HFFc6 (cell line): ENCODE measurements at places on chromosomes 7 and 10.

GRCh38 chr7:85711894-85712293 is 525.0 kb upstream of the SEMA3D start:
- no peak overlapping the region for H3K4me3 ChIP-seq
- no peak overlapping the region for H3K27ac ChIP-seq
- no peak for DNase-seq
- no peaks in the 10 kb centered on the region for H3K36me3 ChIP-seq

DNA sequence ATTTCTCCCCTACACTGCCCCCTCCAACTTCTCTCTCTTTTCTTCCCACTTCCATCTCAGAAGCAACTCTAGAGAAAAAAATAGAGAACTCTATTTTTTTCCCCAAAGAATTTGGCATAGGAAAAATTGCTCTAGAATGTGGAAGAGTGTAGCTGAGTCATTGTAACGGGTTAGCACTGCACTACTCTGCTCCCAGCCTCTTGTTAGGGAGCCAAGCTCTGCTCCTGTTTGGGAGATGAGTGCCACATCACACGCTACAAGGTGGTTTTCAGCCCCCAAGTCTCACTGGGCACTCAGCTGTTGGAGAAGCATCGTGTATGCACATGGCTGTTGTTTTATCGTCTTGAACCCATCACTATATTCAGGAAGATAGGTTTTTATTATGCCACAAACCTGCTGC is 136.4 kb downstream of the BMPER start:
- peak; percentile 35 for DNase-seq
- peak overlapping the region; percentile 94 for H3K27ac ChIP-seq
- no peaks in the 10 kb centered on the region for H3K27me3 ChIP-seq
- H3K4me3 ChIP-seq, result 0 out of 2 replicates have a peak overlapping the region, but pooled peaks have one; percentile 16
- peaks cover 69% of the 10 kb centered on the region for H3K4me1 ChIP-seq

DNA sequence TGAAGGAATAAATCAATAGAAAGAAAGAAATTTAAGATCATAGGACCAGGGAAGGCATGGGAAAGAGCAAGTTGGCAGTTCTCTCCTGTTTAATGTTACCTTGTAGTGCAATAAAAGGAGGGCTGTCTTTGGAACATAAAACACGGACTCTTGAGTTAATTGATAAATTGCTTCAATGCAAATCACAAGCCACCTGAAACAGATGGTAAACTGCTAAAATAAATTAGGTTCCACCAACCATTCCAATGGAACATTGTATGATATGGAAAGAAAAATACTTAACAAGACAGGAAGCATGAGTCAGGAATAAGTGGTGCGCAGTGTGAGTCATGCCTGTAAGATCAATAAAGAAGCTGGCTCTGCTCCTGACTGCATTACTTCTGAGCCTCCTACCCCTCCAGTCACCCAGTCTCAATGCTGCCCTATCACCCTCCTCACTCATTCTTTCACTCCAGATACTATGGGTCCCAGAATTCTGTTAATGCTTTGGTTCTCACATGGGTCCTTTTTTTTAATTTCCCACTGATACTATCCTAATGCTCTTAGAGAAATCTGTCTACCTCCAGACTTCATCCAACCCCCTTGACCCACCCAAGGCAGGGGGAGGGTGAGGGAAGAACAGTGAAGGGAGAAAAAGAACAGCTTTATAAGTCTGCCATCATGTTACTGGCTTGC is 78.9 kb downstream of the LRRC17 start:
- no peak overlapping the region; the same call in 1 of the 2 replicates for H3K4me3 ChIP-seq
- no peak overlapping the region for H3K27ac ChIP-seq
- H3K27me3 ChIP-seq, result no peaks in the 10 kb centered on the region
- no peaks in the 10 kb centered on the region for H3K36me3 ChIP-seq
- H3K4me1 ChIP-seq, result peaks cover 6% of the 10 kb centered on the region; the same call in 1 of the 2 replicates
- peak; percentile 90 for DNase-seq

DNA sequence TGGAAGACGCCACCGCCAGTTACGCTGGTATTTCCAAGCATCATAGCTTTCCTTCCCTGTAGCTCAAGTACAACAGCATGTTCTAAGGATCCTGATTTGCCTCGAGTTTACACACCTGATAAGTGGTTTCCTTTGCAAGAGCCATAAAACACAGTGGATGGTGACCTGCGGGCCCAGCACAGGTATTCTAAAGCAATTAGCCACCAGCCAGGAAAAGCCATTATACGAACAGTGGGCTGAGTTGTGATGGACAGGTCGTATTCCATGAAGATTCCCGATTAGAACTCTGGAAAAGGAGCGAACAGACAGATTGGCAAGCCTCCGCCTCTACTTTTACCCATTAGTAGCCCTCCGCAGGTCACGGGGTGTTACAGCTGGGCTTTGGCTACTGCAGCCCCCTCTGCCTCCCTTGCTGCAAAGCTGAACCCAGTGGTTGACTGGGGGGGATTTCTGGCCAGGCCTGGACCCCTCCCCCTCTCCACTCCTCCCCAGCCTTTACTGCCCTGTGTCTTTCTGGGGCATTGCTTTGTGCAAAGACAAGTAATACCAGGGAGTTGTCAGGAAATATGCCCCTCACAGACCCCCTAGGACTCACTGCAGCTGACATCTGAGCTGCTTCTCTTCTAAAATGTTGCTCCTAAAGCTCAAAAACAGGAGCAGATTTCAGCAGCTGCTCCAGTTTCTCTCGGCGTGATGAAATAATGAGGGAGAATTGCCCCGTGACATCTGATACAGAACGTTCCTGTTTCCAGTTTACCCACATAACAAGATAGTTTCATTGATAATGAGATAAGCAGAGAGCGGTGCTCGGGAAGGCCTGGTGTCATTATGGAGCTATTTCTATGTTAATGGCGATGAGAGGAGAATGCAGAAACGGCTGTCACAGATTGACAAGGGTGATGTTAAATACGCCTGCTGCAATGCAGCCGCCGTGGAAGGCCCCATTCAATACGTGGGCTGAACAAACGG is 214.4 kb downstream of the CCSER2 start:
- H3K4me1 ChIP-seq, result peaks cover 47% of the 10 kb centered on the region
- DNase-seq, result no peak
- peaks cover 13% of the 10 kb centered on the region for H3K27me3 ChIP-seq
- no peak overlapping the region for H3K27ac ChIP-seq
- peaks cover 7% of the 10 kb centered on the region; the same call in 1 of the 2 replicates for H3K36me3 ChIP-seq

DNA sequence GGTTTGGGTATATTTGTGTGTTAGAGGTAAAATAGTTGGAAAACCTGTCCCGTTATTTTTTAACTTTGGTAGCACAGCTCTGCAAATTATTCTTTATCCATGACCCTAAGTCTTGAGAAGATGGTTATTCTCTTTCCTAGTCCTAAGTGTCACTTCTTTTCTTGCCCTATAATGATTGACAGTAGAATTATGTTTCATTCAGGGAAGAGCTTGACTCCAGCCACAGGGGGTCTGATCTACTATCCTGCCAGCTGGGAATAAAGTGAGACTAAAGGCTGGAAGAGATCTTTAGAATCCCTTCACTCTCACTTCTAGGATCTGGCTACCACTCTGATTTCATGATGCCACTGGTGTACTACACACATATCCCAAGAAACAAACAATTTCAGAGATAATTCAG is 90.4 kb downstream of the PHTF2 start:
- peaks cover 34% of the 10 kb centered on the region for H3K4me1 ChIP-seq
- no peak overlapping the region for H3K4me3 ChIP-seq
- no peaks in the 10 kb centered on the region for H3K27me3 ChIP-seq
- H3K36me3 ChIP-seq, result 0 out of 2 replicates have a peak, but pooled peaks cover 7% of the 10 kb centered on the region
- H3K27ac ChIP-seq, result peak overlapping the region; percentile 87; the same call in 1 of the 2 replicates

DNA sequence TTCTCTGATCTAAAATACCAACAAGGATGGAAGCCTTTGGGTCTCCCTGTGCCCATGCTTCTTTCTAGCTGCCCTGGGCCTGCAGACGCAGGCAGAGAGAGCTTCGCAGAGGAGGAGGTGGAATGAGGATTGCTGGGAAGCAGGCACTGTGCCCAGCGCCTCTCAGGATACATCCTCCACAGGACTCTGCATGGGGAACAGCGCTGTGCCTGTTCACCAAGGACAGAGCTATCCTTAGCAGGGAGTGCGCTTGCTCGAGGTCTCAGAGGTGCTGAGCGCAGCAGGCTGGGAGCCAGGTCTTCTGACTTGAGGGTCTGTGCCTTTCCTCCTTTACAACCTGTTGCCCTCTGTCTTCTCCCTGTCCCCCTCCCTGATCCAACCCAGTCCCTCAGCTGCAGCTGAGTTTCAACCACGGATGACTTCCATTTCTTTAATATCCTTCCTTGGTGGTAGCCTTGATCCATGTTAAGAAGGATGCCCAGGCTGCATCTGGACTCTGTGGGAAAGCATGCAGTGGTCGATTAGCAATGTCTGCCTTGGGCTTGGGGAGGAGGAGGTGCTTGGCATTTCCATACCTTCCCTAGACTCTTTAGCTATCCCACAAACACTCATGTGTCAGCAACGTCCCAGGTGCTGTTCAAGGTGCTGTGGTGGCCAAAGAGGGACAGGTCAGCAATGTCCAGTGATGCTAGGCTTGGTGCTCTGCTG is 219.6 kb upstream of the GPR26 start:
- H3K36me3 ChIP-seq, result no peaks in the 10 kb centered on the region
- H3K4me1 ChIP-seq, result no peaks in the 10 kb centered on the region
- DNase-seq, result no peak

DNA sequence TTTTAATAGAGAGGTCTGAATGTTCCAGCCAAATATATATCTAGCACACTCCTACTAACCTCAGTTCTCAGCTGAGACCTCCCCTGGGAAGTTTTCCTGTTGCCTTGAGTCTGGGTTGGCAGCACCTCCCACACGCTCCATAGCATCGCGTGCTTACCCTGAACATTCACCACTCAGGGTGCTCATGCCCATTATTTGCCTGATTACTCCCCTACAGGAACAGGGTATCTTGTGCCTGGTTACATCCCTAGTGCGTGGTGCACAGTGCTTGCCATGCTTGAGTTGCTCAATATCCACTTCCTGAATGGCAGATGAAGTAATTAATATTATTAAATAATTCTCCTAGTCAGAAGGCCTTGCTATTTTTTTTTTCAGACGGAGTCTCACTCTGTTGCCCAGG is 269.9 kb upstream of the IMMP2L start:
- no peaks in the 10 kb centered on the region; the same call in 1 of the 2 replicates for H3K27me3 ChIP-seq
- H3K4me3 ChIP-seq, result no peak overlapping the region
- no peak overlapping the region for H3K27ac ChIP-seq
- peaks cover 16% of the 10 kb centered on the region for H3K36me3 ChIP-seq
- no peak for DNase-seq

DNA sequence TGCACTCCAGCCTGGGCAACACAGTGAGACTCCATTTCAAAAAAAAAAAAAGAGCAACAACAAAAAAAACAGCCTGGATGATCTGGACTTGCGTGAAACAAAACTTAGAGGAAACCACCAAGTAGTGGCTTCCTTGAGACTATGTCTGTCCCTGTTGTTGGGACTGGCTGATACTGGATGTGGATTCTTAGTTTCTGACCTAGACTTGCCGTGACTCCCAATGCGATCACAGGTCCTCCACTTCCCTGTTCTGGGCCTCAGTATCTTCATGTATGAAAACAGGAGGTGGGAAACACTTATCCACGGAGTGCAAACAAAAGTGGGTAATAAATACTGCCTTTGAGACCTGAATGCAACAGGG is 125.7 kb downstream of the PRPF18 start:
- no peak for DNase-seq
- H3K4me3 ChIP-seq, result peak overlapping the region; percentile 37
- H3K36me3 ChIP-seq, result peaks cover 22% of the 10 kb centered on the region
- peaks cover 92% of the 10 kb centered on the region for H3K4me1 ChIP-seq

- no peaks in the 10 kb centered on the region for H3K4me1 ChIP-seq
- H3K27me3 ChIP-seq, result peaks cover 2% of the 10 kb centered on the region; the same call in 1 of the 2 replicates
- H3K27ac ChIP-seq, result no peak overlapping the region
Measured at GRCh38 chr7:9498303-9498702, 1064.9 kb downstream of the NXPH1 start.

DNA sequence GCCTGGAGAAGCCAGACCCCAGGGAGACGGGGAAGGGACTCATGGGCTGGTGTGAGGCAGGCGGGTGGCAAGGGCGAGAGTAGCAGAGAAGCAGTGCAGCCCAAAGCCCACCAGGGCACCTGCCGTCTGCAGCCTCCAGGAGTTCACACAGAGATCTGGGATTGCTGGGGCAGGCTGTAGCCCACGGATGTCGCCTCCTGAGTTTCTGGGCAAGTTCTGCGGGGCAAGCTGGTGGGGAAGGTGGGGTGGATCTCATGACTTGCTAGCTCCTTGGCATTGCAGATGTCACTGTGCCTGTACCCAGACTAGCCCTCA is 6.0 kb downstream of the ADCK2 start:
- no peak overlapping the region for H3K4me3 ChIP-seq
- H3K36me3 ChIP-seq, result peaks cover 12% of the 10 kb centered on the region
- H3K27me3 ChIP-seq, result no peaks in the 10 kb centered on the region; the same call in 1 of the 2 replicates
- no peak overlapping the region for H3K27ac ChIP-seq
- H3K4me1 ChIP-seq, result peaks cover 20% of the 10 kb centered on the region

DNA sequence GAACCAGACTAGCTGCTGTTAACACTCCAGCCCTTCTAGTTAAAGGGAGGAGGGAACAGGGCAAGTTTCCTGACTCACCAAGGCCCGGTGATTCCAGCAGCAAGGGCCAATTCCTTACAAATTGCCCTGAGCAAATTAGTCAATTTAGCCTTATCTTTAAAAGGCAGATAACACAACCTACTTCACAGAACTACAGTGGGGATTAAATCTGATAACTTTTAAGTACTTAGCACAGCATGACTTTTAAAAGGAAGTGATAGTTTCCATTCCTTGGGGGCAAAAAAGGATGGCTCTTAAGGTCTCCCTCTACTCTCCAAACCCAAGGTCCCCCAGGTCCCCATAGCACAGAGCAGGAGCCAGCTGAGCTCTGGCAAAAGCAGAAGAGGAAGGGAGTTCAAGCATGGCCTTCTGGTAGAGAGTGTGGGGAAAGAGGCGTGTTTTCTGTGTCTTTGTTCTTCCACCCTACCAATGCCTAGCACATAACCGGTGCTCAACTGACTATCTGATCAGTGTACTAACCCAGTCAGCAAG is 4.0 kb downstream of the CDCA7L start:
- H3K36me3 ChIP-seq, result peaks cover 17% of the 10 kb centered on the region
- peaks cover 75% of the 10 kb centered on the region for H3K4me1 ChIP-seq
- H3K27ac ChIP-seq, result peak overlapping the region; percentile 71
- DNase-seq, result peak; percentile 58
- H3K27me3 ChIP-seq, result no peaks in the 10 kb centered on the region

DNA sequence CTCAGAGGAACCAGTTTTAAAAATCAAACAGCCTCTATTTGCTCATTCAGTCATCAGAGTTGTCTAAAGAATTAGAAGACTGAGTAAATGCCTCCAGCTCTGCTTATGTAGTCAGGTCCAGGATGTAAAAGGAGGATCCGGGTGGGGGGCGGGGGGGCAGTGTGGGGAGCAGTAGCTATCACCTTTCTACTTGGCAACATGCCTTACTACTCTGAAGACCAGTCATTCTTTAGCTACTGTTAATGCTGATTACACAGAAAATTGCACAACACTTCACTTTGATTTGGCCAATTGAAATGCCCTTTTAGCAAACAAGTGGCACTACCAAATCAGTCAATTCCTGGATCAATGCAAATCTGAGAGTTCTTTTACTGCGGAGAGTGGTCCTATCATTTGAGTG is 164.2 kb downstream of the NXPH1 start:
- no peak for DNase-seq
- no peaks in the 10 kb centered on the region; the same call in 1 of the 2 replicates for H3K36me3 ChIP-seq
- H3K27me3 ChIP-seq, result no peaks in the 10 kb centered on the region
- no peaks in the 10 kb centered on the region for H3K4me1 ChIP-seq
- no peak overlapping the region for H3K4me3 ChIP-seq
- H3K27ac ChIP-seq, result no peak overlapping the region
